ENCODE measurements at places on chromosomes 12 and 14.

DNA sequence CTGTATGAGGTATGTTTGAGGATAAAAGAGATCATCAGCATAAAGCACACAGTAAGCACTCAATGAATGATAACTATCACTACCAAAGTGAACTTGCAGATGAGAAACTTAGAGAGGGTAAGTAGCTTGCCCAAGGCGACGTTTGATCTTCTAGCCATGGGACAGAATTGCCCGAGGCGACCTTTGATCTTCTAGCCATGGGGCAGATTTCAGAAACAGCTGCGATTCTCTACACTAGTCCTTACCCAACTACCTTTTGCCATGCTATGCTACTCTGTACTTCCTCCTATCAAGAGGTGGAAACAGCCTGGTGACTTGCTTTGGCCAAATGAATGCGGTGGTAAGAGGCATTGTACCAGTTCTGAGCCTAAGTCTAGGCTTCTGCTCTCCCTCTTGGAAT is 23.7 kb upstream of the NT5DC3 start:
- DNase-seq = no peak

GRCh38 chr12:46356655-46357437 is 15.7 kb downstream of the SLC38A2 start:
- no peak for DNase-seq

DNA sequence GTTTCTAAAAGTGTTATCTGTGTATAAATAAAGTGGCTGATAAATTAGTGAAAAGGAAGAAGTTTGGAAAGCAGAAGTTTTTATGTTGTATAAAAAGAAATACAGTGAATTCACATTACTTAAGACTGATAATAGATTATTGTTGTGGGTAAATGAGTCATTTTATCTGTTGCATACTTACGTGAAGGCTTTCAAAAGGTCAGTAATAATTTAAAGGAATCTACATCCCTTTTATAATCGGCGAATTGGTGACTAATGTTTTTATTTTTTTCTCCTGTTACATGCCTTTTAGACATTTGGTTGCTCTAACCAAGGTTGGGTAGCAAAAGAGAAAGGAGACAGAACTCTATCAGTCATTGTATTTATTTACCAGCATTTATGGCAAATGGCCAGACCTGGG is 155.9 kb downstream of the SLC41A2 start:
- DNase-seq = no peak

GRCh38 chr14:65035049-65035448 is 48.4 kb downstream of the FNTB start:
- DNase-seq = no peak

DNA sequence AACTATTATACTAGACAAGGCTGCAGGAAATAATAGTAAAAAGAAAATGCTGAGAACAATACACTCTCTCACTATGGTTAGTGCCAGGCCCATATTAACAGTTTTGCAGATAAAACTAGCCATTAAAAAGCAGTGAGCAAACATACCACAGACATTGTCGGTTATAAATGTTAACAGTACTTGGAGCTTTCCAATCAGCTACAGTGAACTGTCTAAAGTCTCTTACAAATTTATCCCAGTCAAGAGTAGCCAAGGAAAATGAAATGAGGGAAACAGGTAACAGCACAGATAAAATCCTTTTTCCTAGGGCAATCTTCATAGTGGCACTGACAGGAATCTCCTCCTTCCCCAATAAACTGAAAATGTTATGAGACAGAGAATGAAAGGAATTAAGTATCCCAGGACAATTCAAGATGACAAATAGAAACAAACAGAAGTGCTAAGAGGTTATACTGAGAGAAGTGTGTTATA is 30.8 kb downstream of the PAWR start:
- DNase-seq = no peak

DNA sequence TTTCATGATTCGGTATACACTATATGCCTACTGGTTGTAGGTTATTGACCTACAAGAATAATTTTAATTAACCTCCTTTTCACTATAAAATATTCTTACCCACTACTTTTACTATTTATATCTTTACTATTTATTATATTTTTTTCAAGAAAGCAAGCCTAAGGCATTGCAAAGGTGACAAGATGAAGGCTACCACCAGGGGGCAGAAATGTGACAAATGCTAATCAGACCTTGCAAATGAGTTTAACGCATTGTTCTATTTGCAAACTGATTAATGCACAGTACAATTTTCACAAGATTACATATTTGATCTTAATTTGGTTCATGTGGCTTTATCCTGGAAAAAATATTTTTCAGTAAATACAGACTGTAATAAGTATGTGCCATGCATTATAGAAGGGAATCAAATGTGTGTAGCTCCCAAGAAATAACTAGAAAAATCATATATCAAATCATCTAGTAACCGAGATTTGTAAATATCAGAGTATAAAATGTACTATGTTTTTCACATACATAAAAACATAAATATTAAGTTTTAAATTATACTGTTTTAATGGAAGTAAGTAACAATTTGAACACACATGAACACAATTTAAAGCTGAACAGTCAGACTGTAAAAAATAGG is 107.0 kb downstream of the ADAMTS20 start:
- DNase-seq = peak; percentile 19

DNA sequence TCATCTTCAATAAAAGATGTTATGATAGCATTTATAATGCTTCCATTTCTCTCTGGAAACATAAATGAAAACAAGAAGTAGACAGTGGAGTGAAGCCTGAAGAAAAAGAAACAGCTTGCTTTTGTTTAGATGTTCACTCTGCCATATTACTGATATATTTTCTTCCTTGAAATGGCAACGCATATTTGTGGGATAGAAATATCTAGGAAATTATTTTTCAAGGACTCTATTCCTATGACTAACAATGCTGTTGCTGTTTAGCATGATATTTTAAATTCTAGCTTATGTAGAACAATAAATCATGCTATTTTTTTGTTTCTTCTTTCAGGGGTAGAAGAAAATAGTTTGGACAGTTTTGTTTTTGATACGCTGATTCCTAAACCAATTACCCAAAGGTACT is 359.0 kb downstream of the NAV3 start:
- no peak for DNase-seq

GRCh38 chr14:94770815-94771157 is 873 bp upstream of the GSC start:
- DNase-seq = no peak

DNA sequence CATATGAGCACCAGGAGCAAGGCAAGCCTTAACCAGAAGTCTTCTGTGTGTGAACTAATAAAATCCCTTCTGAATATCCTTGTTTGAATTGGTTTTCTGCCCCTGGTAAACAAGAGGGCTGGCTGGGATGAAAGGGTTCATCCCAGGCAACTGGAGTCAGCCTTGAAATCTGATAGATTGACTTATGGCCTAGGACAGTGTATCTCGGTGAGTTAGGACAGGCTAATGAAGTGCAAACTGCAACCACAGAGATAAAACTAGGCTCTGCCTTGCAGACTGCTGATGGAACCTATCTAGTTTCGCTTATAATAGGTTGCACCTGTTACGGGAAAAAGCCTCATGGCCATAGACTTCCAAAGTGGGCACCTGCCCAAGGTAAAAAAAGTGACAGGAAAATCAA is 451.9 kb upstream of the NOVA1 start:
- no peak for DNase-seq

DNA sequence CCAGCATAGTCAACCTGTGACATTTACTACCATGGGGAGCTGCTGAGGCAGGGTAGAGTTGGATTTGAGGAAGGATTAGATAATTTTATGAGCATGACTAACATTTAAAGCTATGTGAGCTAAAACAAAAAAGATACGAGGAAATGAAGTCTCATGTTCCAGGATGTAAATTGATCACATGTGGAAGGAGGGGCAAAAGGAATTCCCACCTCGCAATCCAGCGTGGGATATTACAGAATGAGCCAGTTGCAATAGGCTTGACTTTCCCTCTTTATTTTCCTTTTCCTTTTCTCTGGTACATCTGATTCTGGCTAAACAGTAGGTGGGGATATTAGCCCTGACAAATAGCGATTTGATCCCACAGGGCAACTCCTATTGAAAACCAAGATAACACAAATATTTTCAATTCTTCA is 214.9 kb upstream of the HMGA2 start:
- DNase-seq = no peak

GRCh38 chr12:25592725-25593495 is 39.8 kb upstream of the LMNTD1 start:
- DNase-seq = no peak

- DNase-seq = no peak
Measured at GRCh38 chr14:105139212-105139825, 29.3 kb downstream of the JAG2 start.

DNA sequence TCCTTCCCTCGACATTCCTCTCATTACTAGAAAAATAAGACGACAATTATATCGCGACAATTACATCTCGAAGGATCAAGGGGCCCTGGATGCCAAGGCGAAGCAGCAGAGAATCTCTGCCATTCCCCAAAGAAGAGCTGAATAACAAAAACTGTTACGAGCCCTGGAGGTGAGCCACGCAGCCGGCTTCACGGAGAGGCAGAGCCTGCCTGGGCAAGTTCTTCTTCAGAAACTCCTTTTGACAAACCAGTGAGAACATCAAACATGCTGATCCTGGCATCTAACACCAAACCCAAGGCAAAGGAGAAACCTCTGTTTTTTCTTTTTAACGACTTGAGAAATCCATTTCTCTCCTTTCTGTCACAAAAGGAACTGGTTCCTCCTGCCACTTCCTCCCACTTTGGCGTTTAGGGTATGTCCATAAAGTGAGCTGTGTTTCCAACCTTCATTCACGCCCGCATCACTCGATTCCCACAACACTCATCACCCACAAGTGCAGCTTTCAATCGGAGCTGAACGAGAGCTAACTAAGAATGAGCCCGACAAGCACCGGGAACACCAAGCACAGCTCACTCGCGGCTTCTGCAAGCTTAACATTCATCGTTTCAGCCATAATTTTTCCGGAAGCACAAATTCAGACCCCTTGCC is 21.5 kb downstream of the CCDC88C start:
- DNase-seq = no peak

GRCh38 chr12:100138048-100138802 is 4.4 kb downstream of the BLTP3B start:
- DNase-seq = no peak

DNA sequence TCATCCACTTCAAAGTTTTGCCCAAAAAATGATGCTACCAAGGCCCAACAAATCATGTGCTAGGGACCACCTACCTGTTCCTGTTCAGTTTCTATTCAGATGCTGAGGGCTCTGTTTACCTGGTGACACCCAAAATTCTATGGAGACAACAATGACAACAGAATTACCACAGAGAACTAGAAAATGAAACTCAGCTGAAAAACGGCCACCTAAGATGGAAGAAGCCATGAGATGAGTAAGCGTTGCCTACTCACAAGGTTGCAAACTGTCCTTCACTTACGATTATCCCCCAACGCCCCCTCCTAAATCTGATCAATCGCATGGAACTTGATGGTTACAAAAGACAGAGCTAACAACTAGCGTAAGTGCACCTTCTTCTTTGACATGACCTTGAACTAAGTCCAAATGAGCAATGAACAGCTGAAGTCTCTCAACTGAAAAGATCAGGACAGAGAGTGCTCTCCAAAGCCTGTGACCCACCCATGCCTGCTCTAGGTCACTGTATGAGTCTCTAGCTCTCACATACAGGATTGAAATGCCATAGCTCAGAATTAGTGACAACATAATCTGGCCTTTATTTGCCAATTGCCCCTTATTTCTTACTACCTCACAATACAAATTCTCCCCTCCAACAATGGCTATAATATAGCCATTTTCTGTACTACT is at the start of gene RNASE11:
TSS of gene RNASE11 (minus strand) at position 513 of the 666 bp plus-strand sequence.
- no peak for DNase-seq

GRCh38 chr12:75479963-75480461 is 543 bp upstream of the GLIPR1 start:
- DNase-seq = no peak

GRCh38 chr12:53224061-53224896 is 7.7 kb downstream of the RARG start:
- no peak for DNase-seq

GRCh38 chr12:56634242-56634836 is 4.2 kb upstream of the BAZ2A start:
- peak; percentile 12 for DNase-seq

DNA sequence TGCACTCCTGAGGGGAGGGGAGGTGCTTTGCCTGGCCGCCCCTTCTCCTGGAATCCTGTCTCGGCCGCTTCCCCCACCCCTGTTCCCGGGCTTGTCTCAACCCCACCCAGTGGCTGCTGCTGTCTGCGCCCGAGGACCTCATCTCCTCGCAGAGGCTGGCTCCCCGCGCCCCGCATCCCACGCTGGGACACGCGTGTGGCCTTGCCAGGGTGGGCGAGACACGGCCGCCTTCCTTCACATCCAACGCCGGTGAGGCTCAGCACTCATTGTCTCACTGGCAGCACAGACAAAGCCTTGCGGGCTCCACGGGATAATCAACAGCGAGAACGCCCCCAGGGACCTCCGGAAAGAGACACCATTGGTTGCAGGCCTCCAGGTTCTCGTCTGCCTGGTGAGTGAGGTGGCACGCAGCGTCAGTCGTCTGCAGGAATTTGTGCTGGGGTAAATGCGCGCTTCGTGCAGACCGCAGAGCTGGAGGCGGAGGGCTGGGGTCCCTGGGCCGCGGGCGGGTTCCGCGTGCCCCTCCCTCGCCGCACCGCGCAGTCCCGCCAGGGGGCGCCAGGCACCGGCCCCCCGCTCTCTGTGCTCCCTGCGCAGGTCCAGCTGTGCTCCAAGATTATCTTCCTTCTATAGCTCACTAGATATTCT is 26.8 kb downstream of the CCDC177 start:
- DNase-seq = peak; percentile 11

- DNase-seq = no peak
Measured at GRCh38 chr14:71372411-71372838, 465.2 kb downstream of the PCNX1 start.

GRCh38 chr12:74449872-74450271 is 87.8 kb upstream of the ATXN7L3B start:
- DNase-seq = no peak

DNA sequence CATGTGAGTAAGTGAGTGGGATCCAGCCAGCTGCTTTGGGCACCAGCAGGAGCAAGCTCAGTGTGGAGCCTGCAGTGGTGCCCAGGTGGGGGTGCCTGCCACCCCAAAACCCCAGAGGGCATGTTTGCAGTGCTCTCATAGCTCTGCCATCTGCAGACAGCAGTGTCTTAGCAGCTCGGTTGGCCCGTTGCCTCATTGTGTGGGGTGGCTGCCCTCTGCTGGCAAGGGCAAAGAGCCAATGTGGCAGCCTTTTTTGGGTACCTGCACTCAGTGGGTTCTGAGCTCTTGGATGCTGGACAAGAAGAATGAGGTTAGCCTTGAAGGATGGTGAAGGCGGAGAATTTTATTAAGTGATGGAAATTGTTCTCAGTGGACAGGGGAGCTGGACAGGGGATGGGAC is 52.3 kb downstream of the NEUROD4 start:
- DNase-seq = peak; percentile 55

DNA sequence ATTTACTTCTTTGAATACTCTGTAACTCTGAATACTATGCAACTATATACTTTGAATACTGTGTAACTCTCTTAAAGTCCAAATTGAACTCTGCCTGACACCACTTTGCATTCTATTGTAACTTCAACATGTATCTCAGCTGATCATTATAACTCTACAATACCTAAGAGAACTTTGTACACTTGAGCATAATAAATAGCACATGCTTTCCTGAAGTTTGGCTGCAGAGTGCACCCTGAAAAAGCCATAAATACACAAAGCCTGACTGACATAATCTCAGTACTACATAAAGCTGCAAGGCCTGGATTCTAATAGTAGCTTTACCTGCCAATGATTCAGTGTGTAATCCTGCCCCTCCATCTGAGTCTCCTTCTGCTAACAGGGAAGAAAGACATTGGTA is 21.3 kb upstream of the COX16 start:
- no peak for DNase-seq

GRCh38 chr14:98470663-98471062 is 801.3 kb downstream of the BCL11B start:
- no peak for DNase-seq
